ENCODE measurements at places on chromosomes 12 and 14.

DNA sequence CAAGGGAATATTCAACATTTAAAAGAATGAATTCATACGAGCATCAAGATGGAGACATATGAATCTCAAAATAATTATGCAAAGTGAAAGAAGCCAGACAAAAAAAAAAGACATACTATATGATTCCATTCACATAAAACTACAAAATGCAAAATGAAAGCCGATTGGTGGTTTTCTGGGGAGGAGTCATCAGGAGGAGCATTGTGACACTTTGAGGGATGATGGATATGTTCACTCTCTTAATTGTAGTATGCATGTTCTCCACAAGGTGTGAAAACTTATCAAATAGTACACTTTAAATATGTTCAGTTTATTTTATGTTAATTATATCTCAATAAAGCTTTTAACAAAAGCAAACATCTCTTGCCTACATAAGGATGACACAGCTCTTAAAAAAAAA, 13.5 kb downstream of the OLR1 start:
- DNase-seq, result no peak
- H3K4me1 ChIP-seq, result peaks cover 30% of the 10 kb centered on the region
- H3K4me3 ChIP-seq, result no peak overlapping the region

DNA sequence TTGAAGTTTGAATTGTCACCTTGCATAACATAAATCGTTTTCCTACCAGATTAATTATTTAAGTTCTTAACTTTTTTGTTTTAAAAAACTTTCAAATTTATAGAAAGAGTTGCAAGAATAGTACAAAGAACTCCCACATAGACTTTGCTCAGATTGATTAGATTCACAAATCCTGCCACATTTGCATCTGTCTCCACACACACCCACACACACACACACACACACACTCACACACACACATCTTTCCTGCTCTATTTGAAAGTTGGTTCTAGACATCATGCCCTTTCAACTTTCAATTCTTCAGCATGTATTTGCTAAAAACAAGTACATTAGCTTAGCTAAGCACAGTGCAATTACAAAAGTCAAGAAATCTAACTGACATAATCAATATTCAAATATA, 184.0 kb downstream of the ITPR2 start:
- DNase-seq, result no peak
- H3K4me1 ChIP-seq, result peaks cover 29% of the 10 kb centered on the region
- H3K36me3 ChIP-seq, result peaks cover 46% of the 10 kb centered on the region
- no peaks in the 10 kb centered on the region for H3K27me3 ChIP-seq

DNA sequence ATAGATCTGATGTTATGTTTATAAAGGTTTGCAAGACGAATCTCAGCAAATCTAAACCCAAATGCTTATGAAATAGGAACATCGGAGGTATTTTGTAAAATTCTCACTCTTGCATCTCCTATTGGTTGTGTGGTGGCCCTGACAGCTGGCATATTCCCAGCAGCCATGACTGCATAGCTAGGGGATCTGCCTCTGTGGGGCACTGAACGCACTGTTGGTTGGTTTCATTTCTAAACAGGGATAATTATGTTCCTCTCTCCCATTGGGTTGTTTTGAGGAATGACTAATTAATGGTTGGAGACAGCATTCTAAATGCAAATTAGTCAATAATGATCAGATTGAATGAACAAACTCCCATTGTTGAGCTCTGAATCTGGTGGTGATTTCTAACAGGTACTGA, 2.7 kb upstream of the BEST3 start:
- no peak overlapping the region for H3K4me3 ChIP-seq
- no peak for DNase-seq
- no peaks in the 10 kb centered on the region for H3K4me1 ChIP-seq
- H3K36me3 ChIP-seq, result no peaks in the 10 kb centered on the region
- H3K27ac ChIP-seq, result no peak overlapping the region
- no peaks in the 10 kb centered on the region for H3K27me3 ChIP-seq

DNA sequence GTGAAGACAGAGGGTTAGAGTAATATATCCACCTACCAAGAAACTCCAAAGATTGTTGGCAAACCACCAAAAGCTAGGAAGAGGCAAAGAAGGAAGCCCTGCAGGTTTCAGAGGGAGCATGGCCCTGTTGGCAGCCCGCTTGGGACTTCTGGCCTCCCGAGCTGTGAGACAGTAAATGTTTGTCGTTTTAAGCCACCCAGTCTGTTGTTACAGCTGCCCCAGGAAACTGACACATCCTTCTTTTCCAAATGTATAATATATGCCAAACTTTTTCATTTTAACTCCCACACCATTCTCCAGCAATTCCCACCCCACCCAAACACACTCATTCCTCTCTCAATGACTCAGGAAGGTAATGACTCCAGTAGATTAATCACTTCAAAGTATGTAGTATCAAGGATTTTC, 74.0 kb downstream of the RPS29 start:
- no peak for DNase-seq
- peaks cover 2% of the 10 kb centered on the region for H3K36me3 ChIP-seq
- H3K4me3 ChIP-seq, result no peak overlapping the region
- H3K27me3 ChIP-seq, result no peaks in the 10 kb centered on the region
- H3K4me1 ChIP-seq, result peaks cover 9% of the 10 kb centered on the region

DNA sequence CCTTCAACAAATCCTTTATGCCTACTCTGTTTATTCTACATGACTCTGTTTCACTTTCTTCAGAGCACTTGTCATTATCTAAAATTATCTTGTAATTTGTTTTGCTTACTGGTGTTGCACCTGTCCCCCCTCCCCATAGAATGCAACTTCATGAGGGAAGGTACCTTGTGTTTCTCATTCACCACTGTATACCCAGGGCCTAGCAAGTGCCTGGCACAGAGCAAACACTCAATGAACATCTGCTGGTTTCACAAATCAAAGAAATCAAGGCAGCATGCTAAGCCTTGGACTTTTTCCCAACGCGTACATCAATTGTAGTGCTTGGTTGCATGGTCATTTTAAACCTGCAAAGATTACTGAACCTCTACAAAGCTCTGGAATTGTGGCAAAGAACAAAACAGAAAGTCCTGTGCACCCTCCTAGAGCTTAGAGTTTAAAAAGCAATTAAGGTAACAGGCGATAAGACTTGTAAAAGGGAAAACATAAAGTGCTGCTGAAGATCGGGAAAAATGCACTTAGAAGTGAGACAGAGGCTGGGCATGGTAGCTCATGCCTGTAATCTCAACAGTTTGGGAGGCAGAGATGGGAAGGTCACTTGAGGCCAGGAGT, 479.1 kb downstream of the MED13L start:
- no peak for DNase-seq
- no peaks in the 10 kb centered on the region for H3K27me3 ChIP-seq
- no peak overlapping the region for H3K27ac ChIP-seq
- H3K36me3 ChIP-seq, result peaks cover 2% of the 10 kb centered on the region

- H3K27ac ChIP-seq, result no peak overlapping the region
- H3K4me3 ChIP-seq, result no peak overlapping the region
- H3K27me3 ChIP-seq, result no peaks in the 10 kb centered on the region
- H3K4me1 ChIP-seq, result no peaks in the 10 kb centered on the region
Measured at GRCh38 chr12:81588235-81589008, 170.7 kb downstream of the PPFIA2 start.

GRCh38 chr12:78966062-78966461, 101.5 kb downstream of the SYT1 start:
- no peaks in the 10 kb centered on the region for H3K4me1 ChIP-seq
- no peak for DNase-seq

DNA sequence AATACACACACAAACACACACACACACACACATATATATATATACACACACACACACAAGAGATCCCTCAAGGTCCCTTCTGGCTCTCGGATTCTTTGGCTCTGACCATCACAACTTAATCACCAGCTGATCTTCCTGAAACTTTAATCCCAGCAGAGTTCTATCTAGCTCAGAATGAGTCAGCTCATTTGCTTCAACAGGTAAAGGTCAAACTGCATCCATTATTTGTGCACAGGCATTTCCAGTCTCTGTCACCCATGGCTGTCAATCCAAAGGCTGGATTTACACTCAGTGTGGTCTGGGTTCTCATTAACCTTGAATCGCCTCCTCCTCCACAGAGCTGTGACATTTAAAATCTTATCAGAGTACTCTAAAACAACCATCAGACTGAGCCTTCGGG, 113.3 kb upstream of the TMPO start:
- H3K27ac ChIP-seq, result no peak overlapping the region
- no peak overlapping the region for H3K4me3 ChIP-seq
- DNase-seq, result no peak
- no peaks in the 10 kb centered on the region for H3K36me3 ChIP-seq
- no peaks in the 10 kb centered on the region for H3K27me3 ChIP-seq
- peaks cover 16% of the 10 kb centered on the region for H3K4me1 ChIP-seq

DNA sequence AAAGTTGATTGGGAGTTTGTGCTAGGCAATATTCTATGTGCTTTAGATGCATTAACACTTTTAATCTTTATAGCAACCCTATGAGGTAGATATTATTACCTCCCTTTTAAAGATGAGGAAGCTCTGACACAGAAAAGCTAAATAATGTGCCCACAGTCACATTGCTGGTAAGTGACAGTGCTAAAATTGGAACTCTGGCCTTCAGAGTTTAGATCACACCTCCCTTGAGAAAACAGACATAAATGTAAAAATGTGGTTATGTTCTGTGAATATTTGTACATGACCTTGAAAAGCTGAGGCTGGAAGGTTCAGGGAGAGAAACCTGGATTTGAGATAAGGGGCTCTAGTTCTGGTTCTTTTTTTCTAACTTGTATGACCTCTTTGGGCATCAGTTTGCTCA, 1.9 kb downstream of the ABHD4 start:
- peak overlapping the region; percentile 95 for H3K27ac ChIP-seq
- no peak overlapping the region for H3K4me3 ChIP-seq
- no peak for DNase-seq
- peaks cover 21% of the 10 kb centered on the region for H3K4me1 ChIP-seq

- H3K4me3 ChIP-seq, result no peak overlapping the region
- H3K27ac ChIP-seq, result peak overlapping the region; percentile 31
- H3K4me1 ChIP-seq, result peaks cover 31% of the 10 kb centered on the region
- DNase-seq, result no peak
Measured at GRCh38 chr12:49489720-49490119, 49.1 kb upstream of the KCNH3 start.

GRCh38 chr12:124914392-124915238, at the start of gene UBC:
Gene UBC, minus strand, starts transcription at chr12:124914650. Its CDS starts 879 bp downstream, at chr12:124913771.
- DNase-seq, result peak; percentile 93
- peak within 1 kb of the TSS; percentile 100 for H3K27ac ChIP-seq
- no peaks in the 10 kb centered on the region for H3K27me3 ChIP-seq

DNA sequence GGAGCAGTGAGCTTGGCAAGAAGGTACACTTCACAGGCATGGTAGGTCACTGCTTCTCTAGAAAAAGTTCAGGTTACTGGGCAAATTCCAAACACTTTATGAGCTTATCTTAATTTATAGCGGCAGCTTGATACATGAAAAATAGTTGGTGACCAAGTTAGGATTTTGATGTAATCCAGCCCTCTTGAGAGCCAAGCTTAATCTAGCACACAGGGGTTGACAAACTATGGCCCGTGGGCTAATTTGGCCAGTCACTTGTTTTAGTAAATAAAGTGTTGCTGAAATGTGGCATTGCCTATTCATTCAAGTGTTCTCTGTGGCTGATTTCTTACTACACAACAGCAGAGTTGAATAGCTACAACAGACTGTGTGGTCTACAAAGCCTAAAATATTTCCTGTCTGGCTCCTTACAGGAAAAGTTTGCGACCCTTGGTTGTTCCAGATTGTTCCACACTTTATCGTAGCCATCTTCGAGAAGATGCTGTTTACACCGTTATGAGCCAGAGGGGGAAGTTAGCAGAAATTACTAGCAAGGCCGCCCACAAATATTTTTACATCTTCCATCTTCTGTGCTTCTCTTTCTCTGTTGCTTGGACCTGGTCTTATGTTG, 120.9 kb downstream of the DAAM1 start:
- H3K36me3 ChIP-seq, result no peaks in the 10 kb centered on the region
- no peak for DNase-seq

DNA sequence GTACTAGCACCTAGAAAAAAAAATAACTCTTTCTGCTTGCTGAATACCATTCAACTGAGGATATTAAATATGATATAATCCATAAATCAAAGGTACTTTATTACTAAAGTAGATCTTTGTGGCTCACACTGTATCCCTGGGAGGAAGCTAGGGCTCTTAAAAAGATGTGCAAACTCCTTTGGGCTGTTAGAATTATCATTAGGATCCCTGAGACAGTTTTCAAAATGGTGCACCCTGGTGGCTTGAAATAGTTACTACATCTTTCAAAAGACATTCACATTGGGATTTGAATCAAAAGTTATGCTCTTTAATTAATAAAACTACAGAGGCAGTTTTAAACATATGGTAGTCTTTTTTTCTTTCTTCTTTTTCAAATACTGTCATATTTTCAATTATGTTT, 228.5 kb upstream of the G2E3 start:
- H3K4me1 ChIP-seq, result no peaks in the 10 kb centered on the region
- no peak overlapping the region for H3K4me3 ChIP-seq
- no peak for DNase-seq
- H3K27me3 ChIP-seq, result peaks cover 5% of the 10 kb centered on the region
- no peaks in the 10 kb centered on the region for H3K36me3 ChIP-seq

DNA sequence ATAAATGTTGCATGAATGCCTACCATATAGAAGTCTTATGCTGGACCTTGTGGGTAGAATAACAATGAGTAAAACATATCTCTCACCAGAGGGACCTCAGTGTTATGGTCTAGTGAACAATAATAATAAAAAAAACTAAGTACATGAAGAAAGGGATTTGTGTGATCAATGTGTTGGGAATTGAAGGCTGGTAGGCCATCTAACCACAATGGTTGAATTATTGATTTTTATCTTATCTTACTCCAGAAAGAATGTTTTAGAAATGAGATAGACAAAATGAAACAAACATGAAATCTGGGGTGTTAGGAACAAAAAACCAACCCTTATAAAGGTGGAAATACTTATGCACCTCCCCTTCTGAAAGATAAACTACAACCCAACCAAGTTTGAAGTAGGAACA, 243.9 kb upstream of the LRIG3 start:
- no peaks in the 10 kb centered on the region for H3K36me3 ChIP-seq
- H3K4me3 ChIP-seq, result no peak overlapping the region
- H3K27me3 ChIP-seq, result no peaks in the 10 kb centered on the region
- no peak for DNase-seq
- peaks cover 30% of the 10 kb centered on the region for H3K4me1 ChIP-seq

- no peaks in the 10 kb centered on the region for H3K4me1 ChIP-seq
- no peak for DNase-seq
- no peak overlapping the region for H3K4me3 ChIP-seq
- H3K27ac ChIP-seq, result no peak overlapping the region
- peaks cover 17% of the 10 kb centered on the region for H3K27me3 ChIP-seq
Measured at GRCh38 chr12:63480186-63480585, 188.1 kb downstream of the DPY19L2 start.

- DNase-seq, result no peak
- H3K27ac ChIP-seq, result no peak overlapping the region
- H3K36me3 ChIP-seq, result no peaks in the 10 kb centered on the region
- H3K4me3 ChIP-seq, result no peak overlapping the region
Measured at GRCh38 chr12:104750061-104750460, 208.0 kb downstream of the SLC41A2 start.

DNA sequence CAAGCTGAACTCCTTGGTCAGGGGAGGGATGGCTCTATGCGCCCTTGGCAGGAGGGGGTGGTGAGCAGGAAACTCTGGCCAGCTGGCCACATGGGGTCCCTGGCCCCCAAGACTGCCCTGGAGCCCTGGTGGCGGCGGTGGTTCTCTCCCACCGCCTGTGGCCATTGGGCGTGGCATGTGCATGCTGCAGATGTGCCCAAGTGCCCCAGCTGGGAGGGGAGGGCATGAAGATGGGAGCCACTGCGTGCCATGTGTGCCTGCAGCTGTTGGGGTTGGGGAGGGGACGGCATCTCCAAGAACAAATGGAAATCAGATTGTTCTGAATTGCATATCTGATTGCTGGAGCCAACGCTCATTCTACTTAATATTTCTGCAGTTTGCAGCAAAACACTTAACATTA, 115.7 kb upstream of the IGF1 start:
- no peaks in the 10 kb centered on the region for H3K36me3 ChIP-seq
- H3K27me3 ChIP-seq, result no peaks in the 10 kb centered on the region
- no peak overlapping the region for H3K27ac ChIP-seq
- no peak overlapping the region for H3K4me3 ChIP-seq
- no peak for DNase-seq

Measured in mesothelial cell of epicardium (in vitro differentiated cells).